ENCODE measurements at places on chromosomes 7 and 10.
A peak's percentile ranks its signal among the peaks of the same experiment; 100 is the strongest.

- DNase-seq: peak; percentile 72
Measured at GRCh38 chr7:16739863-16740622, 13.5 kb upstream of the TSPAN13 start.

DNA sequence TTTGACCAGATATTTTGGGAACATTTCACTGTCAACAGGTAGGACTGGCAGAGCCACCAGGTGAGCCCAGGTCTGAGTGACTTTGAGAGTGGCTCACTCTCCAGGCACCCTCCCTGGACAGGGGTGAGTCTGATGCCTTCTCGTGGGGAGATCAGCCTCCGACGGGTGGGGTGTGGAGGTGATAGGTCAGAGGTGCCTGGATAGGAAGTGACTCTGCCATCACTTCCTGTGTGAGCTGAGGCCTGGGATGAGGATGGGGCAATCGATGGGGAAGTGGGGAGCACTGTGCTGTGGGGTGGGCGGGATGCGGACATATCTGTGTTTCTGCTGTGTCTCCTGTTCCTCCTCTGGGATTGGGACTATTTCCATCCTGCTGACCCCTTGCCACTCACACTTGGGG is 34.6 kb downstream of the IFT22 start:
- no peak for DNase-seq

GRCh38 chr7:132756484-132756990 is 180.3 kb upstream of the PLXNA4 start:
- DNase-seq: no peak

- no peak for DNase-seq
Measured at GRCh38 chr7:93812061-93812460, 78.5 kb downstream of the TFPI2 start.

Measured in ACHN (cell line).